Mucosa of gallbladder (tissue), 1 donor: ENCODE measurements at places on chromosomes 6 and 20. TPM values are rescaled to one million over a fixed set of nuclear protein-coding genes. Genes with fewer than 3 reads are reported as not detected.

ADAM33 gene
- 67.3 TPM for total RNA-seq

DNA sequence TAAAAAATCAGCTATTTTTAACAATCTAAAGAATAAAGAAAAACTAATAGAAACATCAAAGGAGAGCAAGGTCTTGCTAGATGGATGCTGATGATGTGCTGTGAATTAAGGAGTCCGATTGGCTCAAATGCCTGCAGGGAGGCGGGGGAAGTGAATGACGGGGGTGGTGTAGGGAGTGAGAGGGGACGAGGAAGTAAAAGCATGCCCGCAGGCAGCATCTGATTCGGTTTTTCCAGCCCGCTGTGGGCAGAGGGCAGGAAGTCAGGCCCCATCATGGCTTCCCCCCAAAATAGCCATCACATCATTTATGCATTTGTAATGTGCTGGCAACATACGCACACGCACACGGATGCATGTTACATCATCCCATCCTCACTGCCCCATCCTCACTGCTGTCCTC, 10.3 kb downstream of the RSPO4 start:
- DNase-seq: no peak

IL17A gene
- not detected for total RNA-seq

DNA sequence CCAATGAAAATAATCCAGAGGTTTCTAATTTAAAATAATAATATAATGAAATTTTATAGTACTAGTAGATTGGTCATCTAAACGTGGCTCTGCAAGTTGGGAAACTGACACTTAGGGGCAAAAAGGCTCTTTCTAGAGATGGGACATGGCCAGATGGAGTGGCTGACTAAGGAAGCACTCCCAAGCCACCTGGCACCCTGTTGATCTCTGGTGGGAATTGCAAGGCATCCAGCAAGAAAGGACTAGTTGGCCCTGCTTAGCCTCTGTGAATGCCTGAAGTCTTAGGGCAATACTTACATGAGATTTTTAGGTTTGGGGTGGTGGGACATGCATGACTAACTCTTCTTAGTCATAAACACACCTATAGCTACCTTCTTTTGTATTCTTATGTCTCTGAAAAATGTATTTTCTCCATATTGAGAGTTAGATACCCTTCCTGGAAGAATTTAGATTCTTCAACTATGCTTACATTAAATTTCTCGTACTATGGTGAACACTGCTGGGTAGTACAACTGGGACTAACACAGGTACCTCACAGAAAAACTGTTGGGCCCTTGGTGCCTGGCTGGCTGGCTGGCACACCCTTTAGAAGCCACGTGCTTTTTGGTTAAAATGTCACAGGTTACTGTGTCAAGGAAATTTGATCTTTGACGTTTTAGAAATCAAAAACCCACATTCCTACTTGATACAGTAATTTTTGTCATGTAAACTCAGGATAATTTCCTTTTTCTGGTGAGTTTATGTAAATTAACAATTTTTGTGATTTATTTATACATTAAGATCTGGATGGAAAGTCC, 25.0 kb upstream of the SH3BGRL2 start:
- no peak for DNase-seq

DNA sequence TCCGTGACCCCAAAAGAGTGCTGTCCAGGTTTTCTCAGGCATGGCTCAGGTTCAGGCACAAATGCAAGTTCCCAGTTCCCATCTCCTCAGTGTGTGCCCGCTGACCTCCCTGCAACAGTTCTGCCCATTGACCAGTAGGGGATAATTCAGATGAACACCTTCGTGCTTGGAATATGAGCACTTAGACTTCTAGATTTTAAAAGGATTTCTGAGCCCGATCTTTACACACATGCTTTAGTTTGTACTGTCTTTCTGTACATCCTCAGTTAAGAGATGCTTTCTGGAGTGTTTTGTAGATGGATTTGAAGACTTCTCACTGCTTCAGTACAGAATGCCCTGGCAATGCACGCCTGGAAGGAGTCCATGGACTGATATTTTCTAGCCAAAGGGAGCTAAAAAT, 239.6 kb upstream of the PLCB4 start:
- DNase-seq: no peak

HSF2 gene
- 9.3 TPM for total RNA-seq

DCBLD1 gene
- total RNA-seq: 11.7 TPM

DNA sequence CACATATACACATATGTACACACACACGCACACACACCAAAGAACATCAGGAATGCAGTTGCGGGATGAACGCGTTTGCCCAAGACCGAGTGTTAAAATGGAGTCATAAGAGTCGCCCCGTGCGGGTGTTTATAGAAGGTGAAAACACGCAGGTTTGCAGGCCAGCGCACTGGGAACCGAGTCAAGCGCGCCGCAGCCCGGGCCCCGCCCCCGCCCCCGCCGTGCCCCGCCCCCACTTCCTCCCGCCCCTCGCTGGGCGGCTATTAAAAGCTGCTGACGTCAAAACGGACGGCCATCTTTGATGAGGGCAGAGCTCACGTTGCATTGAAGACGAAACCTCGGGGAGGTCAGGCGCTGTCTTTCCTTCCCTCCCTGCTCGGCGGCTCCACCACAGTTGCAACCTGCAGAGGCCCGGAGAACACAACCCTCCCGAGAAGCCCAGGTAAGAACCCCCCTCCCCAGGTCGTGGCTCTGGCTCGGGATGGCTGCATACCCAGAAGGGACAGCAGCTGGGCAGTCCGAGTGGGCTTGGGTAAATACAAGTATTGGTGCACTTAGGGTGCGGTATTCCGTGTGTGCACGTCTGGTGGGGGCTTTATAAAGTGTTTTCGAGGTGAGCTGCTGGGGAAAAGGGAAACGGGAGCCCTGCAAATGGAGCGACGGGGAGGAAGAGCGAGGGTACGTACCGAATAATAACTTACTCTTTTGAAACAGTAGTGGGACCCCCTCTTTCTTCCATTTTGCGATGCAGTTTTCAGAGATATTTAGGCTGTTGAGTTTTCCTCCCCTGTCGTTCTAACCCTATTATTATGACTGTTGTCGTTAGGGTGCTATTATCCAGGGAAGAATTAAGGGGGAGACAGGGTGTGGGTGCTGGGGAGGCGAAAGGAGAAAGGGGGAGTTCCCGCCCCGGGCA, at the start of gene SNAP25:
TSS of gene SNAP25 (plus strand) at position 295 of the 916 bp plus-strand sequence. CDS start 56,662 bp downstream, outside the sequence.
- DNase-seq: peak; percentile 76

DNA sequence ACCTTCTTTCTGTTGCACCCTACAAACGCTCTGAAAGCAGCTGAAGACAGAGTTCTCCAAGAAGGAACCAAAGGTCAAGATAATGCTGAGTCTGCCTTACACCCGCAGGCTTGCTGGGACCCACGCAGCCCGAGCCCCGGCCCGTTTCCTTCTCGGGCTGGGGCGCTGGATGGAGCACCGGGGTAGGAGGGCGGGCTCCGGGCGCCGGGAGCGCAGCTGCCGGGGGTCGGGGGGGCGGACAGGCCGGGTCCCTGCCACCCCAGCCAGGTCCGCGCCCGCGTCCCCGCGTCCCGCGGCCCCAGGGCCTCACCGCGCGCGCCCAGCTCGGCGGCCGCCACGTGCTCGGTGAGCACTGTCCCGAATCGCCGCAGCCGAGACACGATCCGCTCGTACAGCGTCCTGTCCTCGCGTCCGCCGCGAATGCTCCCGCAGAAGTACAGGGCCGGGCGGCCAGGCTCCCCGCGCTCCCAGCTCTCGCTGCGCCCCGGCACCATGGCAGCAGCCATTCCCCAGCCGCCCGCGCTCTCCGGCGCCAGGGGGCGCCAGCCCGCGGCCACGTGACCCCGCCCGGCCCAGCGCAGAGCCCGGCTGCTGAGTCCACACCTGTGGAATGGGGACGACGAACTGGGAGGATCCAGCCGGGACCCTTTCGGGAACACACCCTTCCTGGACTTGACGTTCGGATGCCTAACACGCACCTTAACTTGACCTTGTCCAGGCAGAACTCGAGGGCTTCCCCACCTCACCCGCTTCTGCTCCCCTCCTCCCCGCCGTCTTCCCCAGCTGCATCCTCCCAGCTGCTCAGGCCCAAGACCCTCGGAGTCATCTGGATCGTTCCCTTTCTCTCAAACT, at the start of gene DNPH1:
TSS of gene DNPH1 (minus strand) at position 531 of the 852 bp plus-strand sequence. CDS start at position 506, 25 bp downstream.
- peak; percentile 82 for DNase-seq

DNA sequence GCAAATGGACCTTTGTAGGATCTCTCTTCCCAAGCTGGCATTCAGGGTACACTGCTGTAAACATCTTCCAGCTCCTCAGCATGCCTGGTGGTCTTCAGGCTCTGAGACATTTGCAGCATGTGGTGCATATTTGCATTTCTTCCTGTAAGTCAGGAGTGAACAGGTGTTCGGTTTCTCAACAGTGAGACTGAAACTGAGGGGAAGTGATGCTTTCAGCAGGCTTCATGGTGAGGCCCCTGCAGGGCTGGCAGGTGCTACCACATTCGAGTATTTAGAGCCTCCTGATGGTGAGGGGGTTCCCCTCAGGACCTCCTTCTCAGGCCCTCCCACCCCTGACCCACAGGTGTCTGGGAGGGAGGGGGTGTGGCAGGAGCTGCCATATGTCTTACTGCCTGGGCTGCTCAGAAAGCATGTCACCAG, 15.1 kb downstream of the MYBL2 start:
- DNase-seq: no peak

DNA sequence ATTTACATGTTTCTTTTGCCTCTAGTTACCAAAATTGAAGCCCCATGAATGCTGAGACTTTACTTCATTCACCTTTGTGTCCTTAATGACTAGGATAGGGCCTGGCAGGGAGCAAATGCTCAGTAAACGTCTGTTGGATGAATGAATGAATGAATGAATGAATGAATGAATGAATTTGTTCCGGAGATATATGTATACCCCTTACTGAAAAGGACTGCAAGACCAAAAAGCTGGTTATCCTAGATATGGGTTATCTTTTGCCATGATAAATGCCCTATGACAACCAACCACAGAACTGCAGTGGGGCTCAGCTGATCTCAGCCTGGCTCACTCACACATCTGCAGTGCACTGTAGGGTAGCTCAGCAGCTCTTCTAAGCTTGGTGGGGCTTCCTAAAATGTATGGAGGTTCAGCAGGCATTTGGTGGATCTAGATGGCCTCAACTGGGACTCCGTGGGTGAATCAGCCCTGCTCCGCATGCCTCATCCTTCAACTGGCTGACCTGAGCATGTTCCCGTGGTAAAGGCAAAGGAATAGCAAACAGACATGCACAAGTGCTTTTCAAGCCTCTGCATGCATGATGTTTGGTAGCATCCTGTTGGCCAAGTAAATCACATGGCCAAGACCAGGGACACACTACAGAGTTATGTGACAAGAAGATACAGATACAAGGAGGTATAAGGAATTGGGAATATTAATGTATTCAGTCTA, 378.7 kb upstream of the SOX4 start:
- no peak for DNase-seq

DEFB121 gene
- not detected for total RNA-seq

EEF1A2 gene
- total RNA-seq: 56.3 TPM

MYO6 gene
- total RNA-seq: 107 TPM
